Right atrium auricular region (tissue), 2 donors: ENCODE measurements at places on chromosomes 5 and 9. TPM values are rescaled to one million over a fixed set of nuclear protein-coding genes. Genes with fewer than 3 reads are reported as not detected.
A peak's percentile ranks its signal among the peaks of the same experiment; 100 is the strongest.

GRCh38 chr5:114192108-114192507, 169.8 kb upstream of the KCNN2 start:
- no peak for DNase-seq

POLR1E gene
- total RNA-seq = 13.3 TPM

DNA sequence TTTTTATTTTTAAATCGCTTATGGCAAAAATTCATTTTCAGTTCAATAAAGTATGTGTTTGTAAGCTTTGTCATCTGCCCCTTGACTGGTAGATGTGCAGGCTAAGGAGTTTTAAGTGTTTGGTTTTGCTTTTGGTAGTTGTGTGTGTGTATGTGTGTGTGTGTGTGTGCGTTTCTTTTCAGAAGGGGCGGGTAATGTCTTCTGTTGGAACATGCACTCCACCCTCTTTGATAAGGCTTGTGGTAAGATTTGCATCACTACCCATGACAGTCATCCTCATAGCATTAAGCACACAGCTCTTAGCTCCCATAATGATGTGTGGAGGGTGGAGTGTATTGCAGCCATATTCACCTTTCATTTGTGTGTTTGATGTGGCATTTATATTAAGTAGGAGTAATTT, 92.1 kb upstream of the FSD1L start:
- DNase-seq = no peak

- peak; percentile 99 for DNase-seq
These were observed 29.0 kb downstream of the PTGES2 start for GRCh38 chr9:128098297-128099230.

- DNase-seq = no peak
These were observed 494 bp downstream of the ASTN2 start for GRCh38 chr9:117414220-117414905.

DNA sequence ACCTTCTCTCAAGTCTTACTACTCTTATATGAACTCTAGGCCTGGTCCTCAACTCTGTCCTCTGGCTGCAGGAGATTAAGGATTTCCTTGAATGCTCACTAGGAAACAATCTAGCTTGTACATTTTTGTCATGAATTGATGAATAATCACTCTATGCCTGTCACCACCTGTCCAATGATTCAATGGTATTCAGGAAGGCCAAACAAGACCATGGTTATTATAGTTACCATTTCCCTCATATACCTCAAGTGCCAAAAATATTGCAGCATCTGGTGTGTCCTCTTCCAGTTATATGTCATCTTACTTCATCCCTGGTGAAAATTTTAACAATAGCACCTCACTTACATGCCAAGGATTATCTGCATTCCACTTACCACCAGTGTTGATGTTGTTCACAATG, 179.0 kb upstream of the MOCS2 start:
- no peak for DNase-seq

MFAP3 gene
- total RNA-seq = 72.4 TPM

DNA sequence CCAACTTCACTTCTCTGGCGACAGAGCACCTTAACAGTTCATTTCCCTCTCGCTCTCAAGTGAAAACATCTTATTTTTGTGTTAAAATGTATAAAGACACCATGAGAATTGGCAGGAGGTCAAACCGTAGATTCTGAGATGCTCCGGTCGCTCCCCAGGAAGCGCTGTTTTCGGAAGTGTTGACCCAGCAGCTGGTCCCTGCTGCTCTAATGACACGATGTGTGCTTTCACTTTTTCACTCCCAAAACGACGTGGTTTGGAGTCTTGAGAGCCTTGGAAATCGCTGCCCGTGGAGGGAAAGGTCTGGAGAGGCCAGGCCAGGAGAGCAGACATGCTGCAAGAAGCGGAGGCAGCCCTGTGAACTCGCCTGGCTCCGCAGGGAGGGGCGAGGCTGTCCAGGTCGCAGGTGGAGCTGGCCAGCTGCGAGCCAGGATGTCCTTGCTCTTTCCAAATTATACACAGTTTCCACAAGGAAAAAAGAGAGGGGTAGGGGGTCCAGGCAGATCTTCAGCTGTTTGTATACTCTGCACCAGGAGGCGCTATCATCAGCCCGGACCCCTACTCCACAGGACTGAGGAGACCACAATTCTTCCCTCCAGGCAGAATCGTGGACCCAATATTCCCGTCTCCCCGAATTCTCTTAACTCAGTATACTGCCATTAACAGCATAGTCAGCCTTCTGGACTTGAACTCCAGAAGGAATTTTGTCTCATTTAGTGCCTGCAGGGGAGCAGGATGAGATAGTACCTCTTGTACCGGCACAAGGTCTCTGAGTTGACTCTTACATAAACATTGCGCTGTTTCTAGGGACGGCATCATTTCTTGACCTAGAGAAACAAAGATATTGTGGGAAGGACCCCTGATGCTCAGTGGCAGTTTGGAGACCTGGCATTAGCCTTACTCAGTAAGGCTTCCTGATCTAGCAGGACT, 248.6 kb upstream of the ANKRD55 start:
- DNase-seq = peak; percentile 64

DNA sequence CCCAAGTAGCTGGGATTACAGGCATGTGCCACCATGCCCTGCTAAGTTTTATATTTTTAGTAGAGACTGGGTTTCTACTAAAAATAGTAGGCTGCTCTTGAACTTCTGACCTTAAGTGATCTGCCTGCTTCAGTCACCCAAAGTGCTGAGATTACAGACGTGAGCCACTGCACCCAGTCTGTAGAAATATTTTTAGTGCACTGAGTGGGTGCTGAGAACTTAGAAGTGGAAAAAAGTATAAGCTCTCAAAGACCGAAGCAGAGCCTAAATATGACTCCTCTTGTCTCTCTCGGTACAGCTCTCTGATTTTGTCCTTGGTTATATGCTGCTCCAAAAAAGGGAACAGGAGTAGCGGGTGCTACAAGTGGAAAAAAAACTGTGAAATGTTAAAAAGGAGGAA, 353.8 kb upstream of the IZUMO3 start:
- no peak for DNase-seq

DNA sequence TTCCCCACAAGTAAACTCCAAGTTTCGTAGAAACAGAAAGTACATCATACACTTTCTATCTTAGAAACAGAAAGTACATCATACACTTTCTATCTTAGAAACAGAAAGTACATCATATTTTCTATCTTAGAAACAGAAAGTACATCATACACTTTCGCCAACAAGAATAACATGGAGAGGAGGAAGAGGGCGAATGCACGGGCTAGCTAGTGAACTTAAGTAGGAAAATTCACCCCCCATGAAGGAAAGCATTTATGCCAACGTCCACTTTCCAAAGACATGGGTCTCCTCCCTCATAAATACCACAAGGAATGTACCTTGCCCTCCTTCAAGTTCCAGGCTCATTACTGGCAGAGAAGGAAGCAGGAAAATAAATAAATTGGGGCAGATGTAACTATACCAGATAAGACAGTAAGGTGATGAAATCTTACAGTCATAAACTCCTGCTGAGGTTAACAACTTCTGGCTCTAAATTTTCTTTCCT, 64.7 kb downstream of the FRMD3 start:
- DNase-seq = no peak

- no peak for DNase-seq
These were observed 22.7 kb downstream of the CHD1 start for GRCh38 chr5:98905857-98906688.

DNA sequence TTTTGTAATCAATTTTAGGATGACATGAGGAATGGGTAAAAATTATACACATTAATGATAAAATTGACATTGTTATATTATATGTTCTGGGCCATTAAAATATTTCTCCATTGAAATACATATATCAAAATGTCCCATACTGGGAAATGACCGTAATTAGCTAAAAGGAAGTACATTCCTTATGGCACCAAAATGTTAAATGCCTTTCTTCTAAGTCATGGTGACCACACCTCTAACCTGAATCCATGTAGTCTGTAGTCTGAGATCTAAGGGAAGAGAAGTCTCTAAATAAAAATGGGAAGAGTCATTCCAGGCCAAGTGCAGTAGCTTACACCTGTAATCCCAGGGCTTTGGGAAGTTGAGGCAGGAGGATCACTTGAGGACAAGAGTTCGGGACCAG, 10.0 kb upstream of the GDA start:
- no peak for DNase-seq
